Ovary (tissue), 10 donors: ENCODE measurements at places on chromosomes 12 and 14. TPM values are rescaled to one million over a fixed set of nuclear protein-coding genes. Genes with fewer than 3 reads are reported as not detected.

DNA sequence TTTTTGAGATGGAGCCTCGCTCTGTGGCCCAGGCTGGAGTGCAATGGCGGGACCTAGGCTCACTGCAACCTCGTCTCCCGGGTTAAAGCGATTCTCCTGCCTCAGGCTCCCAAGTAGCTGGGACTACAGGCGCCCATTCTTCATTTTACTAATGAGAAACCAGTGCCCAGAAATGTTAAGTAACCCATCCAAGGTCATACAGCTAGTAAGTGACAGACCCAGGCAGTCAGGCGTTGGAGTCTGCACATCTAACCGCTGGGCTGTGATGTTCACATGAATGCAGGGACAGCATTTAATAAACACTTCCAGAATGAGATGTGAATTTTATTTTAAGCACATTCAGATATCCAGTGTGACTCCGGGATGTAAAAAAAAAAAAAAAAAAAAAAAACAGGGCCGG is 1.3 kb upstream of the TRIP11 start:
- H3K27ac ChIP-seq: no peak overlapping the region

GRCh38 chr12:50192236-50192635 is 25.1 kb upstream of the CERS5 start:
- H3K4me1 ChIP-seq: peaks cover 2% of the 10 kb centered on the region
- H3K27me3 ChIP-seq: no peaks in the 10 kb centered on the region
- H3K4me3 ChIP-seq: no peak overlapping the region
- no peak overlapping the region for H3K27ac ChIP-seq
- H3K36me3 ChIP-seq: no peaks in the 10 kb centered on the region
- no peak for DNase-seq

- no peak overlapping the region for H3K4me3 ChIP-seq
- H3K4me1 ChIP-seq: peaks cover 1% of the 10 kb centered on the region
- no peaks in the 10 kb centered on the region for H3K27me3 ChIP-seq
- H3K36me3 ChIP-seq: no peaks in the 10 kb centered on the region
Measured at GRCh38 chr12:45973526-45973925, 16.8 kb downstream of the SCAF11 start.

- no peaks in the 10 kb centered on the region for H3K36me3 ChIP-seq
- H3K27me3 ChIP-seq: no peaks in the 10 kb centered on the region
- no peak for DNase-seq
- no peaks in the 10 kb centered on the region for H3K4me1 ChIP-seq
Measured at GRCh38 chr12:104930388-104931326, 27.4 kb downstream of the SLC41A2 start.

DNA sequence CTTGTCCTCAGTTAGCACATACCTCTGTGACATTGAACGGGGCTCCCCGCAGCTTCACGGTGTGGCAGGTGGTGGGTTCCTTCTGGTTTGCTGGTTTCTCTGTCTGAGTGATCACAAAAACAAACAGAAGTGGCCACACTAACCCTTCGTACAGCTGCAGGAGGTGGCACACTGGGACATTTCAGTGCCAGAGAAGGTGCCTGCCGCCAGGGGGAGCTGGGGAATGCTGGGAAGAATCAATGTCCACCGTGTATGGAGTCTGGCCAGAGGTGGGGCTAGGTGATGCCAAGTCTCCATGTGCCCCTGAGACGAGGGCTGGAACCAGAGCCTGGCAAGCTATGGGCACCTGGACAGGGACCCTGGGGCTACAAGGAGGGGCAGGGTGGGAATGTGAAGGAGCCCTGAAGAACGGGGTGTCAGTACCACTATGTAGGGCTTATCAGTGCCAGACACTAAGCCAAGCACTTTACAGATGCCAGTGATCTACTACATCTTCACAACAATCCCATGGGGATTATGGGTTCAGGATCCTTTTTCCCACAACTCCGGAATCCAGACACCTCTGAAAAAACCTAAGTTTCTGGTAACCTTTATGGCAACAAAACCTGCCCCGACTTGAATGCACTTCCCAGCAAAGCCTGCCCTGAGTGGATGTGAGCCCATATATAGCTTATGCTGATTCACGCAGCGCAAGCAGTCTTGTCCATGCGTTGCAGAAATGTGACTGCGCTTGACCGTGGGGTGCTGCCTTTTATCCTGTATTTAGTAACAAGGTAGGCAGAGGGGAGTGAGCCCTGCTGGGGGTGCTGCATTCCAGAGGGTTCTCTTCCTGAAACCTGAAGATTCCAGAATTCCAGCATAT is 10.8 kb downstream of the RBM19 start:
- no peaks in the 10 kb centered on the region for H3K4me1 ChIP-seq
- DNase-seq: no peak
- no peak overlapping the region for H3K27ac ChIP-seq
- no peak overlapping the region for H3K4me3 ChIP-seq
- no peaks in the 10 kb centered on the region for H3K27me3 ChIP-seq

- no peak overlapping the region for H3K27ac ChIP-seq
- H3K27me3 ChIP-seq: no peaks in the 10 kb centered on the region
- peak; percentile 9 for DNase-seq
- no peak overlapping the region for H3K4me3 ChIP-seq
Measured at GRCh38 chr14:90788031-90788430, 28.2 kb downstream of the TTC7B start.

DNA sequence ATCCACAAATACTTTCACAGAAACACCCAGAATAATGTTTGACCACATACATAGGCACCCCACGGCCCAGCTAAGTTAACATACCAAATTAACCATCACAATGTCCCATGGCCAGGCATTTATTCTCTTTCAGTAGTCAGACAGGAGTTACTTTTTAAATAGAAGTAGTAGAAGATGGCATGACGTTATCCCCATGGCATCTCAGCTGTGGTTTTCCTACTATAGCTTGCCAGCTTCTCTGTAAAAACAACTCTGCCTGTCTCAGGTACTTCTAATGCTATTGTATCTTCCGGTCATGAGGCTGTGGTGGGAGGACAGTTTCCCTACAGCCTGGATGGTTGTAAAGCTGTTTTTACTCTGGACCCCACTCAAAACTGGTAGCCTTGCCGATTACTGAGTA is 19.3 kb downstream of the CTSG start:
- no peaks in the 10 kb centered on the region for H3K27me3 ChIP-seq
- H3K36me3 ChIP-seq: no peaks in the 10 kb centered on the region
- no peaks in the 10 kb centered on the region for H3K4me1 ChIP-seq

NUDT14 gene
- total RNA-seq: 22.5 TPM

KRT80 gene
- 0.18 TPM for total RNA-seq

CMAS gene
- total RNA-seq: 31.5 TPM

KIF26A gene
- 14.6 TPM for total RNA-seq

KCNMB4 gene
- total RNA-seq: 2.5 TPM

NANOG gene
- total RNA-seq: under 0.01 TPM

TAS2R31 gene
- total RNA-seq: 3.8 TPM

EIF2B1 gene
- 59.6 TPM for total RNA-seq
